ENCODE measurements at places on chromosomes 7 and 10.

DNA sequence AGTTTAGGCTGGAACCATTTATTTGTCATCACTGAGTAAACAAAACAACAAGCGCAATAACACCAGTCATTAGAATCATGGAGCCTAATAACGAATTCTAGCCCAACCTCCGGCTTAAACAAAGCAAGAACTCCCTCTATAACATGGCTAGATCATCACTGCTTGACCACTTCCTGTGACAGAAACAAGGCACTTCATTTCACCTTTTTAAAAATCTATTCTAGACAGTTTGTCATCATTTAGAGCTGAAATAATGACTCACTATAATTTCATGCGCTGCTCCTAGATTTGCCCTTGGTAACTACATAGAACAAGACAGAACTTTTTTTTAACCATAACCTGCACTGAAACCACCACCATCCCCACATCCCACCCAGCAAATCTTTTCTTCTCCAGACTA, 81.3 kb downstream of the OSBPL3 start:
- no peak for DNase-seq

GRCh38 chr10:100928039-100928438, 15.3 kb downstream of the SLF2 start:
- DNase-seq = no peak

DNA sequence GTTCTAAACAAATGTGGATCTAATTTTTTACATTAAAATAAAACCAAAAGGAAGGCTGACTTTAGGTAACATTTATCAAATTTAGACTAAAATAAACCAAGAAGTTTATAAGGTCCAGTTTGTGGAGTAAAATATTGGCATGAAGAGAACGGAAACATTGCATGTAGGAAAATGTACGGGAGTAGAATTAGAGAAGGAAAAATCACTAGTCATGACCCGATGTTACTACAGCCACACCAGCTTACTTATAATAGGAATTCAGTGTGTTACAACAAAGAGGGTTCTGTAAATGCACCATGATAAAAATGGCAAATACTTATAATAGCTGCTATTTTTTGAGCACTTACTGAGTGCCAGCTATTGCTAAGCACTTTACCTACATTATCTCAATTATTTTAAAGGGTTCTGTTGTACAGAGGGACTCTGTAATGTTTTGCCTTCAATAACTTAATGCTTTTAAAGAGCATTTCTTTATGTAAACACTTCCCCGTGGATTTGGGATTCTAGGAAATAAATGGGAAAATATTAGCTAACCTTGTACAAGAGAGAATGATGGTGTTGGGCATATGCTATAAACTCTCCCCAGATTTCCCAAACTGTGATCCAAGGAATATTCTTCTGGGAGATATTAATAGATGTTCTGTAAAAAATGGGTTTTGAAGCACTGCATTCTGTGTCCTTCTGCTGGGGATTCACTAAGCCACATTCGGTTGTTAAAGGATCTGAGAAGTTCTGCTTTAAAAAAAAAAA, 296.7 kb downstream of the BBS9 start:
- DNase-seq = no peak

DNA sequence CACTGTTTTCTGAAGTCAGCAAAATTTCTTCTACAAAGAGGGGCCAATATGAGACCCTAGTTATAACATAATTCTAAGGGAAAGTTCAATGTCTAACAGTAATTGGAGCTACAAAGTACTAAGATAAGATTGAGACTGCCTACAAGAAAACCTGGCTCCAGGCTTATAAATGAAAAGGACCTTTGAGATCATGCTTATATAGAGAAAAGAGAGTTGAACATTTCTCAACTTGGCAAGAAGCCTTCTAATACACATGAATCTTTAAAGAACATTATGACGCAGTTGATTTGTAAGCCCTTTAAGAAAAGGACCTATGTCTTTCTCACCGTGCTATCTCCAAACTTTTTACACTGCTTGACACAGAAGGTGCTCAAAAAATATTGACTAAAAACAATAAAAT, 87.9 kb downstream of the TPK1 start:
- no peak for DNase-seq

GRCh38 chr7:18770822-18771221, 275.3 kb downstream of the HDAC9 start:
- DNase-seq = no peak

DNA sequence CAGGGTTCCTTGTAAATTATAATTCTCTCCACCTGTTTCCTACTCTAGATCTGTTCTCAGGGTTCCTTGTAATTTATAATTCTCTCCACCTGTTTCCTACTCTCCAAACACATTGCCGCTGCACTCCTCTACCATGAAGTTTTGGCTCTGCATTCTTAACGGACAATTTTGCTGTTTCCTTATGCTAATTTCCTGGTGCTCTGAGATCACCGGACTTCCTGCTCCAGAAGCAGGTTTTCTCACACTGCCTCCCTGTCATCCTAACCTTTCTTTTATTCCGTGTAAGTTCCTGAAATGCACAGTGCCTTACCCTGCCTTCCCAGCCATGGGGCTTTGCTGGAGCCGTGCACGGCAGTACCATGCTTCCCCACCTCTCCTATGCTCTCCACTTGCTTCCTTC, 256.8 kb downstream of the PLXNA4 start:
- DNase-seq = no peak

DNA sequence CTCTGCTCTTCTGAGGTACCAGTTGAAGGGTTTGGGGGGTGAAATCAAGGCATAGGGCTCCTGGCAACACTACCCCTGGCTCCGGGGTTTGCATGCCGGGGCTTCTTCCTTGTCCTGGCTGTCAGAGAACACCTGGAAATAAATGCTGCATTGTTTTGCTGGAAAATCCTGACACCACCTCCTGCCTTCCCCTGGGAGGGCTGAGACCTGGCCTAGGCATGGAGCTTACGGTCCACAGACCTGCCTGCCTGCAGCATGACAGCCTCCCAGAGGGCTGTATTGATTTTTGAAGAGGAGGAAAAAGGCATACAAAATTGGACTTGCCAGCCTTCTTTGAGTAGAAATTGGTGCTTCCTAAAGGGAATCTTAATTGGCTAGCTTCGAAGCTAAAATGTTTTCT, 227.1 kb downstream of the MGMT start:
- no peak for DNase-seq
